ENCODE measurements at places on chromosomes 4 and X.

GRCh38 chr4:40897557-40898203 is 147.9 kb downstream of the NSUN7 start:
- no peak for DNase-seq

- no peak for DNase-seq
Measured at GRCh38 chr4:184664445-184665210, 15.1 kb downstream of the PRIMPOL start.

- no peak for DNase-seq
Measured at GRCh38 chrX:147958291-147958690, 22.8 kb upstream of the FMR1NB start.

DNA sequence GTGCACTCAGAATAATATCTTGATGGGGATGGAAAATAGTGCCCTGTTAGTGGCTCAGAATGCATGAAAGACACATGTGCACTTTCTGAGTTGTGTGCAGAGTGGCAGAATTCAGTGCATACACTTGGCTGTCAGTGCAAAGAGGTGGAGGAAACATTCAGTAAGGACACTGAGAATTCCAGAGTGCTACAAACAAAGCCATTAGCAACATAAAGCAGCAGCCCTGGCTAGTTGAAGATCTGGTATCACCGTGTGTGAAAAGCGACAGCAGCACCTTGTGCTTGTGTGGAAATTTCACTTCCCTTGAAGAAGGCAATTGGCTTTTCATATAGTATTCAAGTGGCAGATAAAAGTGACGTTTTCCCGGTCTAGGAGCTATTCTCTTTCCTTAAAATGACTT is 810.4 kb downstream of the TRIML1 start:
- DNase-seq: no peak

GRCh38 chr4:53583513-53583912 is 7.8 kb downstream of the LNX1 start:
- no peak for DNase-seq

Data from amniotic stem cell (primary cell).